Globus pallidus (tissue), 1 donor: ENCODE measurements at places on chromosomes 7 and 10.

- peak; percentile 40 for DNase-seq
Measured at GRCh38 chr7:150388306-150388705, 9.2 kb downstream of the ZNF775 start.

DNA sequence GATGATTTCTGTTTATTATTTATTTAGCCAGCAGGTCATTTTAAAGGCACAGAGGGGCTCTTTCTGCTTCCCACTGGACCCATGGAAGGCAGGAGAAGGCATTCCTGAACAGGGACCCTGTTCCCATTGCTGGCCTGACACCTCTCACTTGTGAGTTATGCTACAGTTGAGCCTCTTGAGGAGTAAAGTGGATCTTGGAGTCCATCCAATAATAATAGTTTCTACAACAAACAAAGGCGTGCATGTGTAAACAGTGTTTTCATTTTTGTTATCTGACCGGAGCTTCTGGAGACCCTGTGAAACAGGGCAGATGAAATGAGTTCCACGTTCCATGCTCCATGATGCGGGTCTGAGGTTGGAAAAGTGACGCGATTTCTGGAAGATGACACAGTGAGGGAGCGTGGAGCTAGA is 127.3 kb upstream of the HABP2 start:
- no peak for DNase-seq

DNA sequence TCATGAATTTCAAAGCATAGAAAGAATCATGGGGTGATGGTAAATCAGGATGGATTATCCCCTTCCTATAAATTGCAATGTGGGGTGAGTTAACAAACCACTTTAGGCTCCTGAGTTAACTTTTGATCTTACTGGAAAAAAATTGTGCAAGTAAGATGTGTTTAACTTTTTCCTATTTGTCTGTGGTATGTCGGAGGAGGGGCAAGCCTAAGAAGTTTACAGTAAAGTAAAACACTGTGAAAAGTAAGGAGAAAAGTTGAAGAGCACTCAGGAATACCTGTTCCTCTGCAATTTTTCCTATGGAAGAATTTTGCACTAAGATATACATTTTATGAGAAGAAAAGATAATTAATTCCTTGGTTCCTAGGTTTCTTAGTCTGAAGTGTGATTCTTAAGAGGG is 44.4 kb downstream of the IFIT5 start:
- DNase-seq = no peak

- DNase-seq = no peak
Measured at GRCh38 chr10:106775127-106775526, 389.4 kb downstream of the SORCS1 start.

DNA sequence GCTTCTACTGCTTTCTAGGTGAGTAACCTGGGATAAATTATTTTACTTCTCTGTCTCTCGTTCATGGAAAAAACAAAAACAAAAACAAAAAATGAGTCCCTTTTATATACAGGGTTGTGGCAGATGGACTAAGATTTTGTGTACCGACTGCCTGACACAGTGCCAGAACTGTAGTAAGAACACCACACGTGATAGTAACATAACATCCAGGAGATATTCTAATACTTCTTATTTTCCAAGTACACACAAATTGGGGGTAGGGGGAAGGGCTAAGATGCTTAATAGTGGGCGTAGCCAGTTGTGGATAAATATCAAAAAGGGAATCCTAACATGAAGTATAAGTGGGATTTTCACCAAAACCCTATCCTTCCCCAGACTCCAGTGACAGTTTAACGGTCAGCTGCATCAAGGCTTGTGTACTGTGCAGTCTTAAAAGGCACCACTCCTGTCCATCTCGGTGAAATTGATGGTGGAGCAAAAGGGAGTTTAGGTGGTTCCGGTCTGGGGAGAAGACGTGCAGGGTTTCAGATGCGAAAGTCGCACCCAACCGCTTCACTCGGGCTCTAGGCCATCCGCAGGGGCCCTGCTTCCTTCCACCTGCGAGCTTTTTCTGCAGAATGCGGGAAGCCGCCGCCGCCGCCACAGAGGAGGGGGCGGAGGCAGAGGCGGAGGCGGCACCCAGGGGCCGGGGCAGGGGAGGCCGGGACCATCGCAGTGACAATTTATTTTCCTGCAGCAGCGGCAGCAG is at the start of gene STAMBPL1:
TSS of gene STAMBPL1 (plus strand) at position 712 of the 748 bp plus-strand sequence. CDS start 21,464 bp downstream, outside the sequence.
- DNase-seq = no peak

DNA sequence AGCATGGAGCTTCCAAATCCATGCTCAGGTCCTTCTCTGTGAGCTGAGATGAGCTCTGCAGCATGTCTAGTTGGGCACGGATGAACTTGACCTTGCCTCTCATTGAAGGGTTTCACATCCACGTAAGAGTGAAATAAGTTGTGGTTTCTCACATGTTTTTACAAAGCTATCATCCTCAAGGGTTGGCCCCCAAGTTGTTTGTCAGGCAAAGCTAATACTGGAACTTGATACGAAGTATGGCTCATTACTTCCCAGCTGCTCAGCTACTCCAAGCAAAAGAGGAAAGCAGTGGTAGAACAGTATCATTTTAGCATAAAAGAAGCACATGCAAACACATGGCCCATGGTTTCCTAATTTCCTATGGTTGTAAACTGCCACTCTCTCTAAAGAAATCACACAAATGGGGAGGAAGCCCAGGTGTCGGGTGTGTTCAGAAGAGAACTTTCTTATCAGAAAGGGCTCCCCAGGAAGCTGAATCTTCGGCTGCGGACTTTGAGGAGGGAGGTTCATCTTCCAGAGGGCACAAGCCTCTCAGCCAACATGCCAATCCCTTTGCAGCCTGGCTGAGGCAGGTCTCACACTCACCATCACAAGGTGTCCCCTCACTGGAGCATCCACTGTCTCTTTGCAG is 45.3 kb downstream of the PDLIM1 start:
- DNase-seq = no peak

- DNase-seq = no peak
Measured at GRCh38 chr7:131188367-131189339, 139.0 kb upstream of the MKLN1 start.

- peak; percentile 3 for DNase-seq
Measured at GRCh38 chr7:120436487-120437060, 163.6 kb downstream of the KCND2 start.

GRCh38 chr7:123752534-123752933 is 3.7 kb upstream of the WASL start:
- DNase-seq = no peak

- no peak for DNase-seq
Measured at GRCh38 chr10:100045592-100045991, 35.8 kb upstream of the DNMBP start.

- DNase-seq = no peak
Measured at GRCh38 chr7:117863618-117864017, 9.6 kb downstream of the CTTNBP2 start.

- DNase-seq = no peak
Measured at GRCh38 chr10:86451604-86451960, 70.0 kb downstream of the WAPL start.

DNA sequence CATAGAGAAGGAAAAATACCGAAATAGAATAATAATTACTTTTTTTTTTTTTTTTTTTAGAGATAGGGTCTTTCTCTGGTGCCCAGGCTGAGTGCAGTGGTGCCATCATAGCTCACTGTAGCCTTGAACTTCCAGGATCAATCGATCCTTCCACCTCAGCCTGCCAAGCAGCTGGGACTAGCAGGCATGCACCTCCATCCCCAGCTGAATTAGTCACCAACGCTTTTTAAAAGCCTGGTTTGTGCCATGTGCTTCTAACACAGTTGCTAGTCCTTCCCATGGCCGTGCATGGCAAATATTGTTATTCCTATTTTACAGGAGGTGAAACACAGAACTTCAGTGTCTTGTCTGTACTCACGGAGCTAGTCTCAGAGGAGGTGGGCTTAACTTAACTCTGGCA is 23.2 kb downstream of the LYZL2 start:
- no peak for DNase-seq

DNA sequence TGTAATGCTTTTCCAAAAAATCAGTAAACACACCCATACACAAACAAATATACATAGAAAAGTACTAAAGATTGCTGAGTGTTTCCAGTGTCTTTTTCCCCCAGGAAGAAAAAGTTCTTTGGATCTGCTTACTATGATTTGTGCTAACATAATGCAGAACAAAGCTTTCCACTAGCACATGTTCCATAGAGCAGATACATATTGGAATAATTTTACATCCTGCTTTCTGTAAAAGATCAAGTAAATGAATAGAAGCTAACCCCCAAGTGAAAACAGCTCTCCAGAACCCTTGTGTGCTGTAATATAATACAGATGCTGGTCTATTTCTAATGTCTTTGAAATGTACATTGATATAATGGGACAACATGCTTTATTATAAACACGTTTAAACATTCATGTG is 125.5 kb downstream of the PON1 start:
- no peak for DNase-seq

DNA sequence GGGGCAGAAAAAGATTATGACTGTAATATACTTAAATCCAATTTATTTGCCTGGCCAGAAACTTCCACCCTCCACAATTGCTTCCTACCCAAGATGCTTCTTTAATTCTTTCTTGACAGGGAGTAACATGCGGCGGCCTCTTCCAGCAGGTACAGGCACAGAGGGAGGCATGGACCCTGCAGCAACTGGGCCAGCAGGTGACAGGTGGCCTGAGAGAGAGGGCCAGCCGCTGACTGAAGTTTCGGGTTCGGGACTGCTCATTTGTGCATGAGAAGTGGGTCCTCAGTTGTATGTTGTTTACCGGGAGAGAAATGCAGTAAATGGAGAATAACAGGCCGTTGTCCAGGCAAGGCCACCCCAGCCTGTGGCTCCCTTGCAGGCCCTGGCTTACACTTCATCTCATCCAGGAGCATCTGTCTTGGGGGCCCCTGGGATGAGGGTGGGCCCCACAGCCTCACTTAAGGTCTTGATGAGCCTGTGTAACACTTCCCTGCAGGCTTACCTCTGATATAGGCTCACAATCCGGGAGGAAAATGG is 72.5 kb downstream of the C10orf143 start:
- DNase-seq = no peak

DNA sequence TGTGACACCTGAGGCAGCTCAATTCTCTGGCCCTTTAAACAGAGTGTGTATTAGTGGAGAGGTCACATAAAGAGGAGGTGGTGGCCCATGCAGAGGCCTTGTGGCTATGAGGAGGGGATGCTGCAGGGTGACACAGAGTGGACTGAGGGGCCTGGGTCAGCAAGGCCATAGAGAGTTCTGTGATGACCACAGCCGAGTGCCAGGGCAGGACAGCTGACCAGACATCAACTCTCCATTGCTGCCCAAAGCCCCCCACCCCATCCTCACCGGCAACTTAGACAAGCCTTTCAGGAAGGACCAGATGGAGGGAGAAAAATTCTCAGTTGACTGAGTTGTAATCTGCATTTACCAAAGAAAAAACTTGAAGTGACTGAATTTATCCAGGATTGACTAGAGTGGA is 378.1 kb downstream of the RPS24 start:
- DNase-seq = no peak

GRCh38 chr10:77741746-77742145 is 104.1 kb upstream of the KCNMA1 start:
- no peak for DNase-seq

DNA sequence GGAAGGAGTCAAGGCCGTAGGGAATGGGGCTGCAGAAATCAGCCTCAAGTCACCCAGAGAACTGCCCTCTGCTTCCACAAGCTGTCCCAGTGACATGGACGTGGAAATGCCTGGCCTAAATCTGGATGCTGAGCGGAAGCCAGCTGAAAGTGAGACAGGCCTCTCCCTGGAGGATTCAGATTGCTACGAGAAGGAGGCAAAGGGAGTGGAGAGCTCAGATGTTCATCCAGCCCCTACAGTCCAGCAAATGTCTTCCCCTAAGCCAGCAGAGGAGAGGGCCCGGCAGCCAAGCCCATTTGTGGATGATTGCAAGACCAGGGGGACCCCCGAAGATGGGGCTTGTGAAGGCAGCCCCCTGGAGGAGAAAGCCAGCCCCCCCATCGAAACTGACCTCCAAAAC is 50.2 kb upstream of the PDCD4 start:
- DNase-seq = no peak

- no peak for DNase-seq
Measured at GRCh38 chr7:12089951-12090756, 120.9 kb upstream of the TMEM106B start.

DNA sequence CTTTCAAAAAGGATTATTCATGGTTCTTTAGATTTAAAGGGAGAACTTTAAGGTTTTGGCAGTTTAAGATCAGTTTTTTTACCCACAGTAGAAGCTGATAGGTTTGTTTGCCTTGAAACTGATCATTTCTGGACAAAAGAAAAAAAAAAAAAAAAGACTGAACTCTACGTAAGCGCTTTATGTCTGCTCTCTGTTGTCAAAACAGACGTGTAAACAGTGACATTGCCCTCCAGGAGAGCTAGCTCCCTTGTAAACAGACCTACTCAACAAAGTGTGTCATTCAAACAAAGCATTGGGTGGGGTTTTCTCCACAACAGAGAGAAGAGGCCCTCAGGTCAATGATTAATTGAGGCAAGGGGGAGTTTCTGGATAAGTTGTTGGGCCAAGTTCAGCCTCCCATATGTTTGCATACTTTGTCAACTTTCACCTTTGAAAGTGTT is 568.1 kb upstream of the LRRN3 start:
- DNase-seq = no peak

DNA sequence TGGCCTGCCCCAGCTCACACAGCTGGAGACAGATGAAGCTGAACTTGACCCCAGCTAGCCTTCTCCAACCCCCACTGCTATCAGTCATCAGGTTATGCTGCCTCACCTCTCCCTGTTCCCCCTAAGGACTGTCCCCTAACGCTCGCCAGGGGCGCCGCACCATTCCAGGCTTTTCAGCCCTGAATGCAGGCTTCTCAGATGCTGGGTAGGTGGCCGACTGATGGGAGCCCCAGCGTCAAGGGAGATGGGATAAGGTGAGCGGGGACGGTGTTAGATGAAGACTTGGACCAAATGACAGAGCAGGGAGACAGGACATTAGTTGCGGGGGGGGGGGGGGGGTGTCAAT is 15.8 kb upstream of the OPALIN start:
- no peak for DNase-seq

- no peak for DNase-seq
Measured at GRCh38 chr10:133618851-133619250, 7.7 kb downstream of the FRG2B start.

DNA sequence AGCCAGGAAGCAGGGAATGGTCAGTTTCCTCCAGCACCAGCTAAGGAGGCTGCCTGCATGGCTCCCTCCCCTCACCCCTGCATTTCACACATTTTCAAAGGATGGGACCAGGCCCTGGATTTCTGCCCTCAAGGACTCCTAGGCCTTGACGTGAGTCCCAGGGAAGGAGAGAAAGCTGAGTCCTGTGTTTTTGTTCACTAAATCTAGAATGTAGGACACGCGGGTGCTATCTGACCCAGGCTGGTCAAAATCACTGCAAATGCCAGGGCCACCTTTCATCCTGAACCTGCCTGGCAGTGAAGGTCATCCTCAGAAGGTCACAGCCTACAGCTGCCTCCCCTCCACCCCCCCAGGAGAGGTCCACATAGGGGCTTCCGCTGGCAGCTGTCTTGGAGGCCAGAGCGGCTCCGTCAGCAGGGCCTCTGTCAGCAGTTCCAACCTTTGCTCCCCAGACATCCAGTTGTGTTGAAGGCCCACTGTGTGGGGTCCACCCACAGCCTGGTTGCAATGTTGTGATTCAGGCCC is 18.0 kb downstream of the RHBDD2 start:
- no peak for DNase-seq
